Occipital lobe (tissue), 3 donors: ENCODE measurements at places on chromosomes 3 and 15.
A peak's percentile ranks its signal among the peaks of the same experiment; 100 is the strongest.

- DNase-seq = no peak
Observed at GRCh38 chr15:74976159-74976558, 19.2 kb upstream of the SCAMP5 start.

- peak; percentile 7 for DNase-seq
Observed at GRCh38 chr3:30012941-30013543, 593.4 kb upstream of the TGFBR2 start.

GRCh38 chr3:69094467-69095205 is 9.9 kb downstream of the ARL6IP5 start:
- no peak for DNase-seq

DNA sequence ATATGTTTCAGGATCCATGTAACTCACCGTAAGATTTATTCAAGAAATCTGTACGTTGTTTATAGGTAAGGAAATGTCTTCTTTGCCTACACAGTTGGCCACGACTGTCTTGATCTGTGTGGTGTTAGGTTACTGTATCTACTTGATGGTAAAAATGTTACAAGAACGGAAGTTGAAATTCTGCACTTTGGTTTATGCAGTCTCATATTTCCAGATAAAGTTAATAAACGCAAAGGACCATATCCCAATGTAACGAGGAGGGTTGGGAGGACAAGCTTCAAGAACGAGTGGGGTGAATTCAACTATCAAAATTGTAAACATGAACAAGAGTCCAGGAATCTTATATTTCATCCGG is 1.0 kb downstream of the USF3 start:
- DNase-seq = no peak

GRCh38 chr3:48215876-48216275 is 7.4 kb upstream of the CAMP start:
- DNase-seq = no peak

DNA sequence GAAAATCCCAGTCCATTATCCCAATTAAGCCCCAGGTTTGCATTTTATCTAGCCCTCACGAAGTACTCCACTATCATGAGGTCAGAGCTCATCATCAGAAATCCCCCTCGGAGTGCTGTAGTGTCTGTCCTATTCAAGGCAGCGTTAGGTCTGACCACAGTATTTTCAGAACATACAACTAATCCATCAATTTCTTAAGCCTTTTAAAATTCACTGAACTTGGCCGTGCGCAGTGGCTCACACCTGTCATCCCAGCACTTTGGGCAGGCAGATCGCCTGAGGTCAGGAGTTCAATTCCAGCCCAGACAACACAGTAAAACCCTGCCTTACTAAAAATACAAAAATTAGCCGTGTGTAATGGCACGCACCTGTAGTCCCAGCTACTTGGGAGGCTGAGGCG is 11.9 kb downstream of the VGLL4 start:
- no peak for DNase-seq
